Activated naive CD4-positive, alpha-beta T cell (primary cell): ENCODE measurements at places on chromosomes 6 and 20.

GRCh38 chr6:82493467-82493866 lies 129.8 kb downstream of the TPBG start:
- DNase-seq = no peak

GRCh38 chr20:1964659-1965405 lies 29.0 kb downstream of the PDYN start:
- DNase-seq = no peak

DNA sequence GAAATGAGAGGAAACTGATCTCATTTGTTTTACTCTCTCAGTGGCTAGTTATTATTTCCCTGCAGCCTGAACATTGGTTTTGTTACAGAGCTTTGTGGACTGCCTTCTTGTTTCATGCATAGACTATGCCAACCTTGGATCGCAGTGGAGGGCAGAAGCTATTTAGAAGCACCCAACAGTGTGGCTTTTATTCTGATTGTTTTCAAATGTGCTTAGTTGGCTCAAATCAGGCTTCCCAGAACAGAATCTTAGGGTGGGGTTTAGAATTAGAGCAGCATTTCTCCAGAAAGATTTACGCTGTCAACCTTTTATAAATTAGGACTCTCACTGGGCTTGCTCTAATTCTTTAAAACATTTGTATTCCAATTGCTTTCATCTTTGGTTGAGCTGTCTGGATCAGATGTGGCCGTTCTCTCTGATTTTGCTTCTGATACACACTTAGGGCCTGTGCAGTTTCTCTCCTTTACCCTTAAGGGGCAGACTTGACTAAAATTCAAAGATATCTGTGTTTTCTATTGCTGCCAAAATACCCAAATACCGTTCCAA lies 210.3 kb downstream of the BCKDHB start:
- DNase-seq = no peak

GRCh38 chr6:154542747-154543146 lies 32.3 kb upstream of the CNKSR3 start:
- no peak for DNase-seq
